ENCODE measurements at places on chromosomes 12 and 14. TPM values are rescaled to one million over a fixed set of nuclear protein-coding genes. Genes with fewer than 3 reads are reported as not detected.
A peak's percentile ranks its signal among the peaks of the same experiment; 100 is the strongest.

DNA sequence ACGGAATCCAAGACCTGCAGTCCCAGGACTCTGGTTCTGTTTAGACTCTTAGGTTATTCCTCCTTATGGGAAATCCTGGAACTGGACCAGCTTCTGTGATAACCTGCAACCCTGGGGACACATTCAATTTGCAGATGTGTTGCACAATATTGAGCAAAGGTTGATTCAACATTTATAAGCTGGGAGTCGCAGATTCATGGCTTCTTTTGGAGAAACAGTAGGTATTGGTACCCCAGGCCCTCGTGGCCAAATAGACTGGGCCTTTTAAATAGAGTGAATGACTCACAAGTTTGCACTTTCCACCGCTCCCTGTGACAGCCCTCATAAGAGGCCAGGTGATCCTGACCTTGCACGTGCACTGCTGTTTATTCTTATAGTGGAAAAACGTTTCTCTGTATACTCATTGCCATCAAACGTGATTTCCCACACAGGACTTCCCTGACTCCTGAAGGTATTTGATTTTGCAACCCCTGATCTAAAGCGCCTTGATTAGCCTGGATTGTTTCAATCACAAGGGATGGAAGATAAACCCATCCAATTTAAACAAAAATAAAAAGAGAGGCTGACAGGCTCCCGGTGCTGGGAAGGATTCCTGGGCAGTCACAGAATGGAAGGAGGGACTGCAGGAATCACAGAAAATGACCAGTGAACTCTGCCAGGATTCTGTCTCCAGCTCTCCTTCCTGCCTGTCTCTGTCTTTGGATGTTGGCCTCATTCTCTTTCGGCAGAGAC, 98.0 kb downstream of the VCPKMT start:
- no peak for DNase-seq

DNA sequence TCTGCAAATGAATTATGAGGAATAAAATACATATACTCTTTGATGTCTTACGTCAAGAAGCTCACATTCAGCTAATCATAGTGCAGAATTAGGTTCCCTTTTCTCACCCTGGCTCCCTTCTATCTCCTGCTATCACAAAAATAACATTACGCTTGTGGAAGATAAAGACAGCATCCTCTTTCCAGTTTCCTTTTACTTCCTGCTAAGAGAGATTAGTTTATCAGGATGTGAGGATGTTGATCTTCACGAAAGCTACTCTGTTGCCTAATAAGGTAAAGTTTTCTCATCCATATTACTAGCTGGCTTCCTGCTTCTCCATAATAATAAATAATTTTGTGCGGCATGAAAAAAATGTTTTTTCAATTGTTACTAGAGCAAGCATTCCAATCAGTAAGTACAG, 217.7 kb upstream of the DCN start:
- no peak for DNase-seq

DNA sequence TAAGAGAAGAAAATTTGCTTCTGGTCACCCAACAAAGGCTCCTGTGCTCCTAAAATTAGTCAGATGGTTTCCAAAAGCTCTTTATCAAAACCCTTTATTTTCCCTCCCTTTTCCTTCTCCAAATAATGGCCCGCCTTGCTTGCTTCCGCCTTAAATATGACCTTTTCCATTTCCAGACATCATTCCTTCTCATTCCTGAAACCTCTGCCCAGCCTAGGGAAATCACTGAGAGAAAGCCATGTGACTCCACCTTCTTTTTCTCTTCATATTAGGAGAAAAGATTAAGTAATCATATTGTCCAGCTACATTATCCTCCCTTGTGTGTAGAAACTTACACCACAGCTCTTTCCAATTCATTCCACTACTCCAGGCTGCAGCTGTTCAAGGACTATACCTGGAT, 75.7 kb upstream of the GPHB5 start:
- no peak for DNase-seq

- no peak for DNase-seq
Observed at GRCh38 chr14:35355981-35356841, 48.3 kb downstream of the NFKBIA start.

DNA sequence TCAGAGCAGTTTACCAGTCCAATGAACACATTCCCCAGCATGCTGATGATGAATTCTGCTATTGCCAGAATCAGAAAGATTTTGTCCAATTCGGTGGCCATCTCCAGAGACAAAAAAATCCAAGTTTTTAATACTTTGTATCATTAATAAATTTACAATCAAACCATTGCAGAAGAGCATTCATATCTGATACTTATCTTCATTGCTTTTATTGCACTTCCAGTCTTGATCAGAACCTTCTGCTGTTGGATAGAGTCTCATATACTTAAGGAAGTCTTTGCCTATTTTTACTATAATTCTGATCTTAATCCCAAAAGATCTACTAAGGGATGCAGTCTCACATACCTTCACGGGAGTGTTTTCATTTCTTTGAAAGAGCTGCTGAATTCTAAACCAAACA, at the start of gene TAS2R42:
TAS2R42 (minus strand) TSS at position 101 of the 400 bp plus-strand sequence; CDS start at position 101, 0 bp downstream.
- DNase-seq, result no peak

DNA sequence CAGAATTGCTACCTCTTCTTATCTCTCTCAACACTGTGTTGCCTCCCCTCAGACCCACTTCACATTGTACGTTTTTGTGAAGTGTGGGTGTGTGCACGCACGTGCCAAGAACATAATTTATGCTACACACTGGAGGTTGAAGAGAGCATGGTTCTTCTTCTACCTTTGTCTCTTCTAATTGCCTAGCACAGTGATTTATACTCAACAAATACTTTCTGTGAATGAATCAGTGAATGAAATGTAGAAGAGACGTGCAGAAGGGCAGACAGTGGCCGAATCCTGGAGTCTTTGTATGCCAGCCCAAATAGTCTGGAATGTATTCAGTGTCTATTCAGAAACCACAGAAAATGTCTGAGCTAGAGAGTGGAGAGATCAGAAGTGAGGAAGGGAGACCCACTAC, 4.6 kb upstream of the SAMD4A start:
- no peak for DNase-seq

- no peak for DNase-seq
Observed at GRCh38 chr12:79067977-79068376, 203.4 kb downstream of the SYT1 start.

GRCh38 chr14:24399447-24399822, 632 bp downstream of the NYNRIN start:
- DNase-seq, result no peak

DNA sequence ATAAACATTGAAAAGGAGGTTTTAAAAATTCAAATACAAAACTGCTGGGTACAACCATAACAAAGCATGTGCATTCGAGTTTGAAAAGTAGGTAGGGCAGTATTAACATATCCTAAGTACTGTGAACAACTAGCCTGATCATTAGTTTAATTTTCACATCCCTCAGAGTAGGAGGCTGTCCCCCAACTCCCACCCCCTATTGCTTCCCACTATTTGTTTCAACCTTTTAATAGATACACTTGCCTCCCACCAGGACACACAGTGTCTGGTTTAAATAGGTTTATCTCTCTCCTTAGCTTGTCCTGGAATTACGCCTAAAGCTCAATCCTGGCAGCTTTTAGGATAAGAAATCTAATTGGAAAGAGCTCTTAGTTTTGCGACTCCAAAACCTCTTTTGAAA, 2.1 kb downstream of the TAOK3 start:
- no peak for DNase-seq

DNA sequence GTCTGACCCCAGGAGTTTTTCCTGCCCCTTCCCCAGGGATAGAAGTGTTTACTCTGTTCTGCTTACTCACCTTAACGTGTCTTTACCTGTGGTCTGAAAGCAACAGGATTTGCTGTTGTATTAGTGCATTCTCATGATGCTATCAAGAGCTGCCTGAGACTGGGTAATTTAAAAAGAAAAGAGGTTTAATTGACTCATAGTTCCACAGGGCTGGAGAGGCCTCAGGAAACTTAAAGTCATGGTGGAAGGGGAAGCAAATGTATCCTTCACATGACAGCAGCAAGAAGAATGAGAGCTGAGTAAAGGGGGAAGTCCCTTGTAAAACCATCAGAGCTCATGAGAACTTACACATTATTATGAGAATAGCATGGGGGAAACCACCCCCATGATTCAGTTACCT, 240.4 kb downstream of the SNAPC1 start:
- DNase-seq, result no peak

- peak; percentile 94 for DNase-seq
Observed at GRCh38 chr12:106303202-106303820, 778 bp downstream of the TCP11L2 start.

DNA sequence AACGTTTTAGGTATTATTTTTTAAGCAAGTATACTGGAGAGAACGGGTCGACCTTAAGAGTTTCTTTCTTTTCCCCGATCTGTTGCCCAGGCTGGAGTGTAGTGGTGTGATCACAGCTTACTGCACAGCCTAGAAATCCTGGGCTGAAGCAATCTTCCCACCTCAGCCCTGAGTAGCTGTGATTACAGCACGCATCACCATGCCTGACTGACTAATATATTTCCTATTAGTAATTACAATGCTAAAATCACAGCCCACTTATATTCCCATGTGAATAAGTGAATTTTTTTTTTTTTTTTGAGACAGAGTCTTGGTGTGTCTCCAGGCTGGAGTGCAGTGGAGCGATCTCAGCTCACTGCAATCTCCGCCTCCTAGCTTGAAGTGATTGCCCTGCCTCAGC, 50.4 kb downstream of the DICER1 start:
- no peak for DNase-seq

- peak; percentile 54 for DNase-seq
Observed at GRCh38 chr14:21723431-21724045, 49.9 kb upstream of the OR4E1 start.

- DNase-seq, result no peak
Observed at GRCh38 chr14:50836515-50836914, 5.6 kb upstream of the NIN start.

GRCh38 chr12:6824901-6825381, 3.3 kb upstream of the P3H3 start:
- DNase-seq, result no peak

- DNase-seq, result no peak
Observed at GRCh38 chr12:30095511-30095910, 311.8 kb upstream of the TMTC1 start.

GRCh38 chr12:130879212-130879686, 7.4 kb downstream of the RAN start:
- DNase-seq, result no peak

- DNase-seq, result no peak
Observed at GRCh38 chr14:84468153-84468552, 1061.8 kb upstream of the FLRT2 start.

- DNase-seq, result no peak
Observed at GRCh38 chr14:59852350-59852749, 18.2 kb downstream of the RTN1 start.

- no peak for DNase-seq
Observed at GRCh38 chr14:87566991-87567390, 426.0 kb downstream of the GALC start.

- peak; percentile 51 for DNase-seq
Observed at GRCh38 chr12:100668945-100669536, 95.6 kb downstream of the GAS2L3 start.

DNA sequence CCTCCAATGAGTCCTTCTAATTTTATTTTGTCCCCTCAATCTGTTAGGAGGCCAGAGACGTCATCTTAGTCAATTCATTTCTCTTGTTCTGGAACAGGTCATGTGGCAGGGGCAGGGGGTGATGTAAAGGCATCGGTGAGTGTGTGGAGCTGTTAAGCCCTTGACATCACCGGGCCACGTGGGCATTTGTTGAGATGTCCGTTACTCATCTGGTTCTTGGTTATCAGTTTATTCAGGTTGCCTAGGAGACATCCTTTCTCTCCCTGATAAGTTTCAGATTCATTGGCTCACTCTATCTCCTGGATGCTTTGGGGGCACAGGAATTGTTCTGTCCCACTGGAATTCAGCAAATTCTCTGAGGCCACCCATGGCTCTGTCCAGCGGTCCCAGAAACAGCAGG, 33.6 kb upstream of the SEL1L start:
- DNase-seq, result no peak

GRCh38 chr12:78101113-78101876, 270.6 kb downstream of the NAV3 start:
- no peak for DNase-seq

GRCh38 chr12:4135919-4136605, 137.5 kb upstream of the CCND2 start:
- no peak for DNase-seq

DNA sequence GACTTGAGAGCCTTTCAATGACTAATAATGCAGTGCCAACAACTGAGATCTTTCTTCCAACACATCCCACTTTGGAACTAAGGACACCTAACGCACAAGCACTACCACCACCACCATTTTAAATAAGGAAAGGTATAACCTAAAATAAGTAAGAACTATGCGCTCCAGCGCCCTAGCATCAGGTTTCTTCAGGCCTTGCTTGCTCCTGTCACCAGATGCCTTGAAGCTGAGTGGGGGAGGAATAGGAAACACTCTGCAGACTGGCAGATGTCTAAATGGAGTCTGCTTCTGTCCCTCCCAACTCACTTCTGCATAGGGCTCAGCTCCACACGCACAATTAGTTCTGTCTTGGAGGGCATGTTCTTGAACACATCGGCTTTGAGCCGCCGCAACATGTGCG, 15.1 kb downstream of the CHD4 start:
- DNase-seq, result no peak

DNA sequence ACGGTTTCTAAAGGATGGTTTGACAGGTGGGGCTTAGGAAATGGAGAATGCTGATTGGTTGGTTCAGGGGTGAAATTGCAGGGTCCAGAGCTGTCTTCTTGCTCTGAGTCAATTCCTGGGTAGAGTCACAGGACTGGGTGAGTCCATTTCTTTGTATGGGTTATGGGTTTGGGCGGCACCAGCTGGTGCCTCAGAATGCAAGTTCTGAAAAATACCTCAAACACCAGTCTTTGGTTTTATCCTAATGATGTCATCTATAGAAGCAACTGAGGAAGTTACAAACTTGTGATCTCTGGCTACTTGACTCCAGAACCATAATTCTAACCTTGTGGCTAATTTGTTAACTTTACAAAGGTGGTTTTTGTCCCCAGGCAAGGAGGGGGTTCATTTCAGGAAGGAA, 47.6 kb upstream of the EIF5 start:
- DNase-seq, result no peak

GRCh38 chr12:92528586-92528985, 174.2 kb upstream of the PLEKHG7 start:
- DNase-seq, result no peak

- DNase-seq, result no peak
Observed at GRCh38 chr12:110641521-110641920, 27.6 kb downstream of the TCTN1 start.

Gene PRR4
- 1.9 TPM for total RNA-seq

Gene TESPA1
- 113 TPM for total RNA-seq

Gene RERGL
- total RNA-seq, result not detected

Gene IGFBP6
- total RNA-seq, result 0.37 TPM

Gene CCDC175
- not detected for total RNA-seq

Gene RNASE7
- not detected for total RNA-seq

Gene ZDHHC22
- not detected for total RNA-seq

Gene GRIN2B
- not detected for total RNA-seq

Gene CISTR
- not detected for total RNA-seq

Gene KRT86
- total RNA-seq, result not detected

Gene MARCHF9
- 23.7 TPM for total RNA-seq

Gene SDR9C7
- not detected for total RNA-seq

Gene NDRG2
- 11.0 TPM for total RNA-seq

Gene JKAMP
- 30.3 TPM for total RNA-seq

Gene SLC8A3
- not detected for total RNA-seq

Gene NRXN3
- total RNA-seq, result not detected

All from activated CD4-positive, alpha-beta T cell treated with anti-CD3 and anti-CD28 coated beads, Interleukin-2, amount 10 ng/mL, durations not matched to agents 7 days and 5 days (primary cell).